ENCODE measurements at places on chromosomes 11 and 22.

- no peak for DNase-seq
Observed at GRCh38 chr11:66361502-66361941, 10.0 kb downstream of the SLC29A2 start.

GRCh38 chr11:129277198-129277843 is 85.2 kb upstream of the ARHGAP32 start:
- DNase-seq, result no peak

GRCh38 chr22:32080904-32081303 is 37.8 kb downstream of the SLC5A1 start:
- DNase-seq, result no peak

- no peak for DNase-seq
Observed at GRCh38 chr11:32388871-32389770, 46.2 kb downstream of the WT1 start.

DNA sequence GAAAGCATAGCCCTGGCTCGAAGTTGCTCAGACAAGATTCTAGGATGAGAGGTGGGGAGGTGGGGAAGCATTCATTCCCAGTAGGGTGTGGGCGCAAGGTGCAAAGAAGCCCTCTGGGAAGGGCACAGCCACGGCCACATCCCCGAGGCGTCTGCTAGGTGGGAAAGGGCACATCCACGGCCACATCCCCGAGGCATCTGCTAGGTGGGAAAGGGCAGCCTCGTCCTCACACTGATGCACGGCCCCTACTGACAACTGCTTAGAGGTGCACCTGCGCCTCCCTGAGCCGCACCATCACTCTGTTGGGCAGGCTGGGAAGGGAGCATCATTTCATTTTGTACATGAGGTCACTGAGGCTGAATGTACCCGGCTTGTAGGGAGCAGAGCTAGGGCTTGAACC is 94.6 kb upstream of the PITPNB start:
- DNase-seq, result no peak

- no peak for DNase-seq
Observed at GRCh38 chr22:39724390-39724789, 153.8 kb downstream of the CACNA1I start.

- DNase-seq, result no peak
Observed at GRCh38 chr11:31796499-31797189, 14.5 kb downstream of the PAX6 start.

DNA sequence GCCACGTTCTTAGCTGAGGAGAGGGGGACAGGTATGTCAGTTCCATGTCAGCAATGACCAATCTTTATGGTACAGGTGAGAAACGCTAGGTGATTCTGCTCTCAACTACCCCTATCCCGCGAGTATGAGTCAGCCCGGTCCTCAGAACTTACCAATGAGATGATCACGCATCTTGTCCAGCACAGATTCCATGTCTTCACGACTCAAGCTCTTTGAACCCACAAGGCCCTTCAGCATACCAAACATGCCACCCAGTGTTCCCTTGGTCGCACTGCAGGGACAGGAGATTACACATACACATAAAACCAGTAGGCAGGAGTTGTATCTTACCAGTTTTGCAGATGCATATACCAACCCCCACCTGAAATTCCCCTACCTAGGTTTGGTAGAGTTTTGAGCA is 2.9 kb downstream of the SRPRA start:
- DNase-seq, result no peak

DNA sequence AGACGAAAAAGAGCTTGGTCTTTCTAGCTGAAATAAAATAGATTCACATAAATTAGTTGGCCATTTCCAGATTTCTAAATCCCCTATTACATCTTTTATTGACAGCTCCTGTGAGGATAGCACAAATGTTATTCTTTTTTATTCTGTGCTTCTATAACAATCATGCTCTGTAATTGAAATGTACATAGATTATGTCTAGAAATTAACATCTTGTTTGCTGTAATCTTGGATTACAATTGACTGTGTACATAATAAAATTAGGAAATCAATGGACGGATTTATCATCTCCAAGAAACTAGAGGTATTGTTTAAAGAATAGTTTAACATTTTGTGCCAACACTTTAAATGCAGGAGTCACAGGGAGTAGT is 31.2 kb downstream of the IMMP1L start:
- no peak for DNase-seq

- no peak for DNase-seq
Observed at GRCh38 chr11:73395297-73396208, 19.4 kb downstream of the RELT start.

All from Right ventricle myocardium superior (tissue), 1 donor.